Amniotic stem cell (primary cell): ENCODE measurements at places on chromosomes 5 and 9.

- no peak for DNase-seq
Observed at GRCh38 chr5:7673658-7674057, 177.3 kb downstream of the CFAP90 start.

DNA sequence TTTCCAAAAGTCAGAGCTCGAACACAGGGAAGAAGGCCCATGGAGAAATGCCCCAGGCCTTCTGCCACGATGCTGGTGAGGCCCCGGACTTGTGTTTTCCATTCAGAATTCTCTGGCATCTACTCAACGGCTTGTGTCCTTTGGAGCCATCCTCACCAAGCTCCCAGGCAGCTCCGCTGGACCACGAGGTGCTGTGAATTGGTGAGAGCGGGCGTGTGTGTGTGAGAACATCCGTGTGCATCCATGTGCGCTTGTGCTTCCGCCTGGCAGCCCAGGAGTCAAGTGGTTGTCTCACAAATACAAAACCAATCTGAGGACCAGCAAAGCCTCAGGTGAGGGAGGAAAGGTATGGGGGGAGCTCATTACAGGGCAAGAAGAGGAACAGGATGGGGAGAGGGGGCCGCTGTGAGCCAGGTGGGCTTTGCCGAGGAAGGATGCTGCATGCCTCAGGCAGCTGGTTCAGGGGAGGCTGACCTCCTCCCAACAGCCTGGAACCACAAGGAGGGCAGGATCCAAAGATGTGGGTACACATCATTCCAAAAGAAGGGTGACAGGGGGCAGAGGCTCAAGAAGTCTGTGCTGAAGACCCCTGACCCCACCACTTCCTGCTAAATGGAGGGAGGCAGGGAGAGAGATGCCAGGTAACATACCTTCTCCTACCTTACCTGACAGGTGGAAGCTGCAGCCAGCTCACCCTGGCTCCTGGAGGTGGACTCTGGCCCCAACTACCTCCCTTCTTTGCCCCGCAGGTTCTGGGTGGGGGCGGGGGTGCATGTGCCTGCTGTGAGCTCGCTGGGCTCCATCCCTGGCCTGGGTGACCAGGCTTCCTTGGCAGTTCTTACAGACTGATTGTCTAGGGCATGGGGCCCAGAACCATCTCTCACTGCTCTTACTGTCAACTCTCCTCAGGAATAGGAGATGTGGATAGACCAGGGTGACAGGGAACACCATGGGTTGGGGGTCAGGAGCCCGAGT, 196.3 kb downstream of the PAX5 start:
- DNase-seq, result no peak

DNA sequence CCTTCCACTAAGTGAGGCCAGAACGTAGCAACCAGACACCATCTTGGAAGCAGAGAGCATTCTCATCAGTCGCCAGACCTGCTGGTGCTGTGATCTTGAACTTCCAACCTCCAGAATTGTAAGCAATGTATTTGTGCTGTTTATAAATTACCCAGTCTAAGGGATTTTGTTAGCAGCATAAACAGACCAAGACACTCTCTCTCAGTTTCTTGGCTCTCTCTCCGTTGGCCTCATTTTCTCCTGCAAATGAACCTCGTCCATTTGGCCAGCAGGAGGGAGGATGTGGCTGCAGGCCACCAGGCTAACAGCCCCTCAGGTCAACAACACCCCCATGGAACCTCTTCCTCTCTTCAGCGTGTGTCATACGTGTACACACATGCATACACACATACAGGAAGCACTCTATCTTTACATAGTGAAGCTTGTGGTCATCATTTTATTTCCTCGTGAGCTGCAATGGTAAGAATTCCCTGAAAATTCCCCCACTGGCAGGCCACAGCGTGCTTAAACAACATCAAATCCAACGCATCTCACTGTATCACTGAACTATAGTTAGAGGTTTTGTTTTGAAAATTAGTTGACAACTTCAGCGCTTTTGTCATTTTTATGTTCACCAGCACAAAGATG, 62.8 kb upstream of the PPP1R26 start:
- no peak for DNase-seq

DNA sequence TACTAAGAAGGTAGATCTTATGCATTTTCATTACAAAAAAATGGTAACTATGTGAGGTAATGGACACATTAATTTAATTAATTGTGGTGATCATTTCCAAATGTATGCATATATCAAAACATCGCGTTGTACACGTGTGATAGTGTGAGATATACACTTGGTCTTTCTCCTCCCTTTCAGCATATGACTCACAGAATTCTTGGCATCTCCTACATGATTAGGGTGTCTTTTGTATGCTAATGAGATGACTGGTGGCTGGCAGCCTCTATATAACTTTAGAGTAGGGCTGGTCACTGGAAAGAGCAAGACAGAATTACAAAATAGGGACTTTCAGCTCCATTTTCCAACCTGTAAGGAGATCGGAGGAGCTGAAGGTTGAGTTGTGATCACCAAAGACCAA, 1167.6 kb downstream of the CDH12 start:
- no peak for DNase-seq

DNA sequence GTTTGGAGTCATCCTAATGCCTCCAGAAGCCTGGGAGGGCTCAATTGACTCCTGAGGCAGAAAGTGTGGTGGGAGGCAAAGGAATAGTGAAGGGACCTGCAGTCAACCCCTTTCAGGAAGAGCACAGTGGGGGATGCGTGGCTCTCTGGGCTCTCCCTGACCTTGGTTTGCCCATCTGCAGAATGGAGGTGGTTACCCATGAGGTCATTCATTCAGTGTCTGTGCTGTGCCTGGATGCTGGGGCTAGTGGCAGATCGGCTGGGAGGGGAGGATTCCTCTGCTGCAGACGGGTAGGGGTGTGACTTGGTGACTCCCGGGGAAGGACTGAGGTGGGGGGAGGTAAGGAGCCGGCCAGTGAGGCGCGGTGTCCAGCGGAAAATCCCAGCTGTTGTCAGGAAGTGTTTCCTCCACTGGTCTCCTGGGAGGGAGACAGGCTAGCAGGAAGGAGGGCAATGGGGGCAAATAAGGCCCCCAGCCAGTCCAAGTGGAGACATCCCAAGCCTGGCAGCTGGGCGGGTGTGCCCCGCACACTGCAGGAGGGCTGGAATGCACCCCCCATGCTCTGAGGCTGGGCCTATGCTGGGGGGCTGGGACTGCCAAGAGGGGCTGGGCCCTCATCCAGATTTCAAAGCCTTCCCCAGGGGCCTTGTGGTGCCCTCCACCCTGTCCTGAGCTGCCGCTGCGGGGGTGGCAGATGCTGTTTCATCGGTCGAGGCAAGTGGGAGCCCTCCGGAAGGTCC, 10.9 kb downstream of the CXXC5 start:
- no peak for DNase-seq

DNA sequence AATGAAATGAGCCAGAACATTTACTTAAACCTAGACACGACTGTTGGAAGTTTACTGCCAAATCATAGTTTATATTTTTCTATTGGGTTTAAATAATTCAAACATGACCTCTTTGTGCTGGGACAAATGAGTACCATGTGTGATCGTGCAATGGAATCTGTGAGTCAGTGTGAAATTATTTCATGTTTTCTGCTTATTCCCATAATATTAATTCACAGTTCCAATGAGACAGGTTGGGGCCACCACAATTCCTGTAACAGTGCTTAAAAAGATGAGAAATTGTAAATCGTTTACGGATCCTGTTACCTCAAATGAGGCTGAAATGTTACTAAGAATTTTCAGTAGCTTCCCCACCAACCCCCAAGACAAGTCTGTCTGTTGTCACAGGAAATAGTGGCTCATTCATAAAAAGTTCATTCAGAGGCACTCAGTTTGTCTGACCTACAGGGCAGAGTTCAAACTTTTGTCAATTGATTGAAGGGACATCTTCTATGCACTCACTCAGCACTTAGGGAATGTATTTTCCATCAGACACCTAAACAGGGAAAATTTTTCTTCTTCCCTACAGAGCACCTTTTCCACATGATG, 563.9 kb upstream of the ADAMTS16 start:
- DNase-seq, result no peak

DNA sequence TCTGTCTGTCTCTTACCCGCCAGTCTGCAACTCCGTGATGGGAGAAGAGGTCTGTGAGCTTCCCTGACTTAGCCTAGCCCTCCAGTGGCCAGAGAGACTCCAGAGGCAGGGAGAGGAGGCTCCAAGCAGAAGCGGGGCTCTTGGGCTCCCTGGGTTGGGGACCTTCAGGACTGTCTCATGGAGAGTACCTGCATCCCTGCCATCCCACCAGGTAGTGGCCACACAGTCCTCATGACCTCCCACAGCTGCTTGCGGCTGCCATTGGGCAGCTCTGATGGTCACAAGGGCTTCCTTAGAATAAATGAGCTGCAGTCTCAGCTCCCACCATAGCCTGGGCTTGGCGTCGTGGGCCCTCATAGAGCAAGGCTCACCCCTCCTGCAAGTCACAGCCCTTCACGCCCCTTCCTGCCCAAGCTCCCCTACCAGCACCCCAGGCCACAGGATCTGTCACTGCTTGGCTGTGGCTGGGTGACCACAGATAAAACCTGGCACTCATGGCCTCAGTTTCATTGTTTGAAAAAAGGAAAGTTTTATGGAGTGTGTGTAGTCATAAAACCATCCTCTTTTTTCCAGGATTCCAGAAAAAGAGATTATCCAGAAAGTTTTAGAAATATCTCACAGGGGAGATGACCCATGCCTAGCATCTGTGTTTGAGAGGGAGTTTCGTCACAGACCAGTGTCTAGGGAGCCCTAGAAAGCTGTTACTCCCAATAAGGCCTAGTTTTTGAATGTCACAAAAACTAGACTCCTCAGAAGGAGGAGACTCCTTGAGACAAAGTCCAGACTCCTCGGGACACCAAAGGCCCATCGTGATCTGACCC, 48.4 kb downstream of the PPARGC1B start:
- no peak for DNase-seq
